ENCODE measurements at places on chromosomes 7 and 10.

- DNase-seq = no peak
These were observed 47.7 kb upstream of the COMMD3 start for GRCh38 chr10:22268503-22268902.

DNA sequence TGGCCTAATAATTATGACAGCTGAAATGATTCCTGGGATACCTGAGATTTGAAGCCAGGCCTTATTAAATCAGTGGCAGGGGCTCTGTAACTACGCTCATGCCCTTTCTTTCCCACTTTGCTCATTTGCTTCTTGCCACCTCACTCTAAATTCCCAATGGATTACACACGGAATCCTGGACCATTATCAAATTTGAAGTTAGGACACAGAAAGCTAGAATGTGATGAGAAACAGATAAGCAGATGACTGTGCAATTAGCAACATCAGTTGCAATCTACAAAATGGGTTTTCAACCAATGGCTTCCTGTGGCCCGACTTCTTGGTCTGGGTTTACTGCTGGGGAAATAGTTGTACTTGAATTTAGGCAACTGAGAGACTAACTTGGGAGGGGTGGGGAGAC lies 374.3 kb downstream of the INHBA start:
- no peak for DNase-seq

GRCh38 chr7:130814778-130815335 lies 80.8 kb upstream of the KLF14 start:
- DNase-seq = no peak

DNA sequence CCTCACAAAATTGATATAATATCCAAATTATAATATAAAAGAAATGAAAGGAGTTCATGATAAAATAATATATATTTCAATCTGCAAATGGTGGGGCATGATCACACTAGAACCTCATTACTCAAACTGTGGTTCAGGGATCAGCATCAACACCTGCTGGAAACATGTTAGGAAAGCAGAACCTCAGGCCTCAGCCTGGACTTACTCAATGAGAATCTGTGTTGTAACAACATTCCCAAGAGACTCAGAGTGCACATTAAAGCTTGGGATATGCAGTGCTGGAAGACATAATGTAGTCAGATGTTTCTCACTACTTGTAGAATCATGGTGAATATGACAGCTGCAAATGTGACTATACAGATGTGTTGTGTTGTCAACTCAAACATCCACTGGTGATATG lies 81.7 kb upstream of the ITPRID1 start:
- DNase-seq = no peak

GRCh38 chr7:131039355-131039762 lies 288.3 kb upstream of the MKLN1 start:
- DNase-seq = no peak

DNA sequence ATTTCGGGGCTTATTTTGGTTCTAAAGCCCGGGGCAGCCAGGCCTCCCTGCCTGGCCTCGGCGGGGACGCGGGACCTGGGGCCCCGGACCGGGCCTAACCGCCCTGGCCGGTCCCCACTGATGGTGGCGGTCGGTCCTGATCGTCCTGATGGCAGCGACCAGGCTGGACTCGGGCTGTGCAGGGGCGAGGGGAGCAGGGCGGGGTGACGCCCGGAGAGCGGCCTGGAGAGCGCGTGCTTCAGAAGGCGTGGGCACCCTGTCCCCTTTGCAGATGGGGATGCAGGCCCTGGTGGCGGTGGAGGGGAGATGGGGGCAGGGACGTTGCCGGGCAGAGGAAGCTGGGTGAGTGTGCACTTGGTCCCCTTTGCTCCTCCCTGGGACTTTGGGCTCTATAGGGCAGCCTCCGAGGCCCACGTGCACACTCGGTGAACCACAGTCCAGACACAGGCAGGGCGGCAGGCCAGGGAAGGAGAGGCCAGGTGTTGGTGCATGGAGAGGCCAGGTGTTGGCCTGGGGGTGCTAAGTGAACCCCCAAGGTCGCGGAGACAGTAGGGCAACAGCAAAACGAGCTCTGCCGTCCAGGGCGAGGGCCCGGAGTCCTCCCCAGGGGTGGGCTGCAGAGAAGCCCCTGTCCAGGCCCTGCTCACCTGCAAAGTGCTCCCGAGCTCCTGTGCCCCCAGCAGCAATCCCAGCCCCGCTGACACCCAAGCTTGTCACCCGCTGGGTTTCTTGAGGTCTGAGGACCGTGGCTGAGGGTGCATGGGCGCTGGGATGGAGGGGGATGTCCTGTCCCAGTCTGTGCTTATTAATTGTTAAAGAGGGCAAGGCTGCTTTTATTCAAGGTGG lies 42.4 kb upstream of the FAM20C start:
- DNase-seq = peak; percentile 51

- no peak for DNase-seq
These were observed 133.5 kb downstream of the ST7 start for GRCh38 chr7:117086788-117087187.

DNA sequence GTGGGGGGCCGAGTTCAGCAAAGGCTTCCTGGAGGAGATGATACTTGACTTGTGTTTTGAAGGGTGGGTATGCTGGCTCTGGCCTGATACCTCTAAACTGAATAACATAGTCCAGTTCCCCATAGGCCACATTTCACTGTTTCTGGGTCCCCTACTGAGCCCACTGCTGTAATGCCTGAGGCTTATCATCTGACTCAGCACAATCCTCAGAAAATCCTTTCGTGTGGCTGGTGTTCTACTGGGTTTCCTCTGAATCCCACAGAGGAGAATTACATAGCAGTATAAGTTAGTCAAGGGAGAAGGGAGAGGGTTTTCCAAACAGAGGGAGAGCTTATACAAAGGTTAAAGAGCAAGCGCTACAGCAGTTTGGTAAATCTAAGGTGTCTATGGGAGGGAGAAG lies 2.8 kb upstream of the R3HCC1L start:
- no peak for DNase-seq

- no peak for DNase-seq
These were observed 450.1 kb downstream of the KCNMA1 start for GRCh38 chr10:77187376-77187999.

DNA sequence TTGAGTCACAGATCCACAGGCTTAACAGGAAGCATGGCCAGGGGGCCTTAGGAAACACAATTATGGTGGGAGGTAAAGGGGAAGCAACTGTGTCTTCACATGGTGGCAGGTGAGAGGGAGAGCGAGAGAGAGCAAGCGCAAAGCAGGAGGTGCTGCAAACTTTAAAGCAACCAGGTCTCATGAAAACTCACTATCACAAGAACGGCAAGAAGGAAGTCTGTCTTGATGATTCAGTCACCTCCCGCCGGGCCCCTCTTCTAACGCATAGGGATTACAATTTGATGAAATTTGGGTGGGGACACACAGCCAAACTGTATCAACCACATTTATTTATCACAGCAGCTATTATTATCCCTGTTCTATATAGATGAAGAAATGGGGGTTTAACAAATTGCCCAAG lies 201.6 kb downstream of the DPP6 start:
- no peak for DNase-seq

DNA sequence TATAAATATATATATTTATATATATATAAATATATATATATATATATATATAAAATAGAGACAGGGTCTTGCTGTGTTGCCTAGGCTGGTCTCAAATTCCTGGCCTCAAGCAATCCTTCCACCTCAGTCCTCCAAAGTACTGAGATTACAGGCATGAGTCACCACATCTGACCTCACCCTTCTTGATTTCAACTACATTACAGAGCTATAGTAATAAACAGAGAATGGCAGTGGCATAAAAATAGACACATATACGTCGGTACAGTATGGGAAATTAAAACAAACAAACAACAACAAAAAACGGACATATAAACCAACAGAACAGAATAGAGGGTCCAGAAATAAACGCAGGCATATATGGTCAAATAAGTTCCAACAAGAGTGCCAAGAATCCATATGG lies 77.6 kb upstream of the PPP1R3A start:
- DNase-seq = no peak

DNA sequence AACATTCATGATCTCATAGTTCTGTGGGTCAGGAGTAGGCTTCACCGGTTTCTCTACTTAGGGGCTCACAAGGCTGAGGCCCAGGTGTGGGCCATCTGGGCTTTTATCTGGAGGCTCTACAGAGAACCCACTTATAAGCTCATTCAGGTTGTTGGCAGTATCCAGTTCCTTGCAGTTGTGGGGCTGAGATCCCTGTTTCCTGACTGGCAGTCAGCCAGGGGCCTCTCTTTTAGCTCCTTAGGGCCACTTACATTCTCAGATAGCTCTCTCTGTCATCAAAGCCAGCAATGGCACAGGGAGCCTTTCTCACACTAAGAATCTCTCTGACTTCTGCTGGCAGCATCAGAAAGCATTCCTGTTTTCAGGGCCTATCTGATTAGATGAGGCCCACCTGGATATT lies 18.2 kb upstream of the HECTD2 start:
- no peak for DNase-seq

DNA sequence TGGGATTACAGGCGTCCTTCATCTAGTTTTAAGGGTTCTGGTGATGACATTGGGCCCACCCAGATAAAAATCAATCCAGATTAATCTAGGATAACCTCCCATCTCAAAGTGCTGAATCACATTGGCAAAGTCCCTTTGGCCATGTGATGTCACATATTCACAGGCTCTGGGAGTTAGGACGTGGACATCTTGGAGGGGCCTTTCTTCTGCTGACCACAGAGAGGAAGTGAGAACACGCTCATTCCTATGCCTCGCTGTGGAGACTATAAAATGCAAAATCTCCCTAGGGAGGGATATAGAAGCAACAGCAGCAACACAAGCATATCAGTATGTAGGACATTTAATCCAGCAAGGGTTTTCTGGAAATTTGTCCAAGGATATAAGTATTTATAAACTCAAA lies 266.0 kb upstream of the PITRM1 start:
- no peak for DNase-seq

GRCh38 chr10:88253128-88253527 lies 330.0 kb downstream of the RNLS start:
- no peak for DNase-seq

DNA sequence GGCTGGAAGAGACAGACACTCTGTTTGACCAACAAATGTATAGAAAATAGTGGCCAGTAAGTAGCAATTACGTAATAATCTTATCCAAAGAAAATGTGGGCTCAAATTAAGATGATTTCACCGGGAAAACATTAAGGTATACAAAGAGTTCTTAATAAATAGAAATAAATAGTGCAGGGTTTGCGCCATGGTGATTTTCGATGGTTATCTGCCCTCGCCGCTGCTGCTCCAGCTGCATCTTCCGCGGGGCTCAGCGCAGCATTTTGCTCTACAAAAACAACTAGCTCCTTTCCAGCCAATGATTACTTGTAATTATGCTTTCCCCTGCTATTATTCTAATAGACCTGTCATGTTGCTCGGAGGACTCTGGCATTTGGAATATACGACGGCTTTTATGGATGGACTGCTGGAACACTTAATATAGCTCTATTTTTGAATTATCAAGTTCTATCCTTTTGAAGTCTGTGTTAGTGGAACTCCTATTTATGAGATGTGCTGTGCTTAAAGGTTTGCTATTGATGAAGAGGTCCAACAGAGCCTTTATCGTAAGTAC lies 103.8 kb downstream of the BUB3 start:
- DNase-seq = no peak

- no peak for DNase-seq
These were observed 29.9 kb downstream of the MYL10 start for GRCh38 chr7:101598986-101599771.

GRCh38 chr7:99008181-99008631 lies 129.9 kb downstream of the TRRAP start:
- DNase-seq = no peak

DNA sequence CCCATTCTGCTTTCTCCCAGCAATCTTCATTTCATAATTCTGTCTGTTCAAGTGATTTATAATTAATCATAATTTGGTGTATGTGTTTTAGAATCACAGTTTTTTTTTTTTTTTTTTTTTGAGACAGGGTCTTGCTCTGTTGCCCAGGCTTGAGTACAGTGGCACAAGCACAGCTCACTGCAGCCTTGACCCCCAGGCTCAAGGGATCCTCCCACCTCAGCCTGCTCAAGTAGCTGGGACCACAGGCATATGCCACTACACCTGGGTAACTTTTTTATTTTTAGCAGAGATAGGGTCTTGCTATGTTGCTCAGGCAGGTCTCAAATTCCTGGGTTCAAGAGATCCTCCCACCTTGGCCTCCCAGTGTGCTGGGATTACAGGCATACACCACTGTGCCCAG lies 49.2 kb upstream of the PLA2G12B start:
- DNase-seq = no peak

DNA sequence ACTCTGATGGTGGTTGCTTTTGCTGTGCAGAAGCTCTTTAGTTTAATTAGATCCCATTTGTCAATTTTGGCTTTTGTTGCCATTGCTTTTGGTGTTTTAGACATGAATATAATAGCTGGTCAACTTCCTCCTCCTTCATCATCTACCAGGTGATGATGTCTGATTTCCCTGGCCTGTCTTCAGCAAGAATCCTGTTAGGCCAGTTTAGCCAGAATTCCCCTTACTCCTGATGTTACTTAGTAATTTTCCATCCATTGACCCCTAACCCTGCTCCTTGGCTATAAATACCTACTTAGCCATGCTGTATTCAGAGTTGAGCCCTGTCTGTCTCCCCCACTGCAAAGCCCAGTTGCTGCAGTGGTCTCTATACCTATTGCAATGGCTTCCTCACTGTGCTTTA lies 91.4 kb downstream of the ZNF777 start:
- DNase-seq = no peak

GRCh38 chr10:132463333-132464255 lies 66.6 kb downstream of the PWWP2B start:
- no peak for DNase-seq

GRCh38 chr7:105877736-105878135 lies 1.3 kb upstream of the ATXN7L1 start:
- no peak for DNase-seq

- no peak for DNase-seq
These were observed 28.4 kb upstream of the PFKFB3 start for GRCh38 chr10:6174201-6174874.

DNA sequence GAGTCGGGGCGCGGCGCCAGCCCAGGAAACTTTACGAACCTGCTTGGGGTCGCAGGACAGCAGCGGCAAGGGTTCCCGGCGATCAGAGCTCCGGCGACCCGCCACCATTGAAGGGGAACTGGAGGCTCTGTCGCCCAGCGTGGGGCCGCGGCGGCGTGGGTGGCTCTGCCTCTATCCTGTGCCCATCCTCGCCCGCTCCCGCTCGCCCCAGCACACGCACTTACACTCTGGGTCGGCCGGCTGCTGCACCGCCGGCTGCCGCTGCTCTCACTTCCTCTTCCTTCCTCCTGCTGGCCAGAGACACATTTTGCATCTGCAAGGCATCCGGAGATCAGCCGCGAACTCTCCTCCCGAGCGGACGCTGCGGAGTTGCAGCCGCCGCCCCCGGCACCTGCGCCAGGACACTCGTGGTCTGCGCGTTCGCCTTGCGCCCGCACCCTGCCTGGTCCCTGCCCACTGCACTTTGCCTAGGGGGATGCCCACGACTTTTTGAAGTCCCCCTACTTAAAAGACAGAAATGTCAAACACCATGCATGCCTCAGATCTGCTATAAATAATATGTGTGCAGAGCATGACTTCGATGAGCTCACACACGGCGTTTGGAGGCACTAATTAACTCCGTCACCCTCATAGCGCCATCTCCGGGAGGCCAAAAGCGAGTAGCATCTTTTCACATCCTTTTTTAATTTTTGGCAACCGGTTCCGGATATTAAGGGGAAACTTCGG lies at the start of gene ELMO1:
ELMO1 (minus strand) TSS at position 229 of the 726 bp plus-strand sequence. CDS start 106,174 bp downstream, outside the sequence.
- peak; percentile 58 for DNase-seq

All from activated naive CD4-positive, alpha-beta T cell (primary cell).